ENCODE measurements at places on chromosomes 6 and 20.

DNA sequence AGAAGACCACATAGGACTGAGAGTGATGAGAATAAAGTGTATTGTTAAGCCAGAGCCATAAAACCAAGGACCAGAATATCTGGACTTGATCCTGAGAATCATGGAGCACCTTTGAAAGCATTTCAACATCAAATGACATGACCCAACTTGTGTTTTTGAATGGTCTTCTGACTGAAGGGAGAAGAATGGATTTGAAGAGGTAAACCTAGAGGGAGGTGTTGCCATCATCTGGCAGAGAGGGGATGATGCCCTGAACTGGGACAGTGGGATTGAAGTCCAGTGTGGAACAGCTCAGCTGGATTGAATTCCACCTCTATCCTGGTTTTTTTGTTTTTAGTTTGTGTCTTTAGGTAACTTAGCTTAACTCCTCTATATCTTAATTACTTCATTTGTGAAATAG, 570.0 kb downstream of the TBC1D32 start:
- no peak for DNase-seq

GRCh38 chr20:17807651-17808050, 107.9 kb downstream of the BANF2 start:
- DNase-seq: no peak

GRCh38 chr6:170084166-170084730, 206.6 kb downstream of the DLL1 start:
- DNase-seq: no peak

GRCh38 chr6:37725957-37726356, 28.3 kb upstream of the MDGA1 start:
- no peak for DNase-seq

GRCh38 chr6:56838016-56838555, 116.8 kb upstream of the BEND6 start:
- no peak for DNase-seq

DNA sequence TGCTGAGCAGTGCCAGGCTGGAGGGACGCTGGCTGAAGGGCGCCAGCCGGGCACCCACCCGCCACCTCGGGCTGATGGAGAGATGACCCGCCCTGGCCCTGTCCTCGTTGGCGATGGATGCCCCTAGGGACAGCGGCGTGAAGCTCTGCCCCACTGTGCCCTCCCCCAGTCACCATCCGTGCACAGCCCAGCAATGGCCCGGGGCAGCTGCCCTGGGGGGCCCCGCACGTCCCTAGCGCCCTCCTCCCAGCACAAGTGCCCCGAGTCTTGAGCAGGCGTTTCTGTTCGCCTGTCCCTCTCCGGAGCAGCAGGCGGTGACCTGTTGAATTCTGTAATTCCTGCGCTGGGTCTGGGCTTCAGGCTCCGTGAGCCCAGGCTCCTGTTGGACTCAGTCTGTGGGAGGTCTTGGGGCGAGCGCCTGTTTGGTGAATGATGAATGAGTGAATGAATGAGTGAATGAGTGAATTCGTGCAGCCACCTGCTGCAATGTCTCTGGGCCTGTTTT, 36.8 kb upstream of the CHRNA4 start:
- DNase-seq: no peak

DNA sequence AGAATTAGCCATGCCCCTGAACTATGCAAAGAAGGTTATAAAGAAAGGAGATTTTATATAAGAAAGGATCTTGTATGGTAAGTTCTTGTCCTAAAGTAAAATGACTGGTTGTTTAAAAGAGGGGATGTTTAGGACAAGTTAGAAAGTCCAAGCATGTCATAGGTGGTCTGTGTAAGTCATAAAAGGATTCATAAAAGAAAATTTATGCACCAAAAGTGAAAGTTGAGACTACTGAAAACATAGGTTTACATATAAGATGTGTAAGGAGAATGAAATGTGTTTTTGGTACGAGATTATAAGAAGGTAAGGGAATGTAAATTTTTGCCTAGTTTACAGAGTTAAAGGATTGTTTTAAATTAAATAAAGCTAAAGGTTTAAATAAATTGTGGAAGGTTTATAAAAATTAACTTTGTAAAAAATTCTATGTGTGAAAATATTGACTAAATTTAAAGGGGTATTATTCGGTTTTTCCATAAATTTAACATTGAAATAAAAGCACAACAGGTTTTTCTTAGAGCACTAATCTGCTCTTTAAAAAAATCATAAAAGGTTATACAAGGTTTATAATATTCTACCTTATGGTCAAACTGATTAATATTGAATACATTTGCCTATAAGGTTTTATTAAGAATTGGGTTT, 93.6 kb upstream of the UST start:
- no peak for DNase-seq

GRCh38 chr20:10312111-10312510, 93.5 kb downstream of the SNAP25 start:
- DNase-seq: no peak

DNA sequence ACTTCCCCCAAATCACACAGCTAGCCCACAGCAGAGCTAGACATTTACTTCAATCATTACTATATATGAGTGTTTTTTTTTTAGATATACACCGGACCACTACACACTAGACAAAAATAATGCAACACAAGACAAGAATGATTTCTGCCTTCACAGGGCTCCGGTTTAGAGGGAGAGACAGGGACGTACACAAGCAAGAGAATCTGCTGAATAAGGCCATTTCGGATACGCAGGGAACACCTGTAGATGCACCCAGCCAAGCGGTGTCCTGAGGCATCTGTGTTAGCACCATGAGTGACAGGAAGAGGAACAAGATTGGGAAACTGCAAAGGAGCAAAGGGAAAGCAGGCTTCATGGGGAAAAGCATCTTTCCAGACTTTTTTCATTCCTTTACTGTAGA, 45.7 kb downstream of the HS3ST5 start:
- no peak for DNase-seq

DNA sequence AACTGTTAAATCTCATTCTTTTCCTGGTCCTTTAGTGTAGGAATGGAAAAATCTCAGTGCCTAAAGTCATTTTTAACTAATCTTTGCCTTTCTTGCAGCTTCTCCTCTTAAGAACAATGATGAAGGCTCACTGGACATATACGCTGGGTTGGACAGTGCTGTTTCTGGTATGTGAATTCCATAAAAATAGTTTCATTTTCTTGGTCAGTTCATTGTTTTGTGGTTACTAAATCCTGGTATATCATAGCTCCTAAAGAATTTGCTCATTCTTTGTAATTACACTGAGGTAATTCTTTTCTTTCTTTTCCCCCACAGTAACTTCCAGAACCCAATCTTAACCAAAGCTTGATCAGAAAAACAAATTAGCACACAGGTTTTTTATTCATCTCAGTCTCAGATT, 23.4 kb downstream of the CASP8AP2 start:
- no peak for DNase-seq

GRCh38 chr6:56040223-56040622, 164.8 kb upstream of the BMP5 start:
- no peak for DNase-seq

GRCh38 chr6:90098627-90099026, 198.0 kb downstream of the BACH2 start:
- no peak for DNase-seq

GRCh38 chr6:166924531-166924930, 31.8 kb downstream of the RNASET2 start:
- no peak for DNase-seq

DNA sequence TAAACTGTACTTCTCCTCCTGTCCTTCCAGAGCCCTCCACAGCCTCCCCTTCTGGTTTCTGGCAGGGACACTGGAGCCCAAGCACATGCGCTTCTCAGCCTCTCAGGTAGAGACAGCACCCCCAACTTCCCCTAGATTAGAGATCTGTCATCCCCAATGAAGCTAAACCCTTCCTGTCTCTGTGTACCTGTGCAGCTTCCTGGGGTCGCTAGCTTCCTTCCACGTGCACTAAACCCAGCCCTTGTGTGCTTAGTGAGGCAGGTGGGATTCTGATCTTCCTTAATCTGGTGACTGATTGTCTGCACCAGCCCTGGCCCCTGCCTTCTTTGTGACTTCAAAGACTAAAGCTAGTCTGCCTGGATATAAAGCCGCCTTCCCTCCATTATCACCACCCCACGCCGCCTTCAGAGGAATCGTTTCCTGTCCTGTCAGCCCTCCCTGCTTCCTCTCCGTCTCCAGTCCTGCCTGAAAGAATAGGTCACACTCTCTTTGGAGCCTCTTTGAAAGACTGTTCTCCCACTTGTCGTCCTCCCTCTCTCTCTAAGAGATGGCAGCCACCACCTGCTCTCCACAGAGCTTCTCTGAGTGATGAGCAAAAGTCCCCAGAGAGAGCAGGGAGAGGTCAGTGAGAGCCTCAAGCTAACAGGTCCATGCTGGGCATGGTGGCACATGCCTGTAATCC, 27.5 kb downstream of the CAPN11 start:
- no peak for DNase-seq

GRCh38 chr6:134447423-134447822, 129.5 kb upstream of the SGK1 start:
- DNase-seq: no peak

GRCh38 chr20:25321991-25322390, 68.6 kb downstream of the ABHD12 start:
- no peak for DNase-seq

All from T-helper 1 cell (primary cell).